ENCODE measurements at places on chromosomes 12 and 14.

GRCh38 chr14:75559045-75559444 is 19.4 kb upstream of the FLVCR2 start:
- DNase-seq = no peak

DNA sequence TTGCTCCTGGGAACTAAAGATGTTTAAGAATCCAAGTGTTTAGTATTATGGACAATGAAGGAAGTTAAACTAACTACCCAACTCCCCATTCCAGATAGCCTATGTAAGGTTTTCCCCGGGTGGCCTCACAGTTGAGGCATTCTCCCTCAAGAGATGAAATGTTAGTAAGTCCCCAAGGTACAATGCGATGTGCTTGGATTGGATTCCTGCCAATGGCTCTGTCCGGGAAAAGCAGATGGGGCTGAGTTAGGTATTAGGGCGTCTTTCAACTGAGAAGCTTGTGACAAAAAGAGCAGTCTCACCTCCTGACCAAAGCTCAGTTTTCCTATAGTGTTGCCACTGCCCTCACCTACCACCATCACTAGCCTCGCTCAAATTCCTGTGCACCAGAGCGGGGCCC is 64.8 kb upstream of the E2F7 start:
- no peak for DNase-seq

GRCh38 chr12:85530456-85530855 is 250.4 kb downstream of the ALX1 start:
- no peak for DNase-seq

- no peak for DNase-seq
Measured at GRCh38 chr12:49990273-49990672, 17.5 kb downstream of the AQP6 start.

DNA sequence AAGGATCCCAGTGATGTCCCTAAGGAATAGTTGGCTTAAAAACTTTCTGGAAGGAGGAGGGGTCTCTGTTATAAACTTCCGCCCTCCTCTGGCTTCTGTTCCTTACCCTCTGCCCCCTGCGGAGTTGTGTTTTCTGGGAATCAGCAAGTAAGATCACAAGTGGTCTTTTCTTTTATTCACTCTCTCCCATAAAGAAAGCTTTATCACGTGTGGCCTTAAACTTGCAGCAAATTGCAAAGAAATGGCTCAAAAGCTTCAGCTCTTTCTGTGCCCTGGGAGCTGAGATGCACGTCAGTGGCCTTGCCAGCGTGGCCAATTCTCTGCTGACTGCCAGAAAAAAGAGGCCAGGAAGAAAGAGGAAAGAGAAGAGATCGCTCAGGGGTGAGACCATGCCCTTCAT is at the start of gene SLCO1C1:
SLCO1C1 (plus strand) TSS at position 101 of the 400 bp plus-strand sequence. CDS start 4,245 bp downstream, outside the sequence.
- no peak for DNase-seq

GRCh38 chr12:121857322-121858246 is 1.1 kb downstream of the HPD start:
- DNase-seq = no peak

- no peak for DNase-seq
Measured at GRCh38 chr12:19978193-19978592, 390.1 kb upstream of the PDE3A start.

- DNase-seq = no peak
Measured at GRCh38 chr12:81021834-81022233, 56.0 kb upstream of the ACSS3 start.

- DNase-seq = no peak
Measured at GRCh38 chr14:54785778-54786770, 116.6 kb downstream of the GCH1 start.

DNA sequence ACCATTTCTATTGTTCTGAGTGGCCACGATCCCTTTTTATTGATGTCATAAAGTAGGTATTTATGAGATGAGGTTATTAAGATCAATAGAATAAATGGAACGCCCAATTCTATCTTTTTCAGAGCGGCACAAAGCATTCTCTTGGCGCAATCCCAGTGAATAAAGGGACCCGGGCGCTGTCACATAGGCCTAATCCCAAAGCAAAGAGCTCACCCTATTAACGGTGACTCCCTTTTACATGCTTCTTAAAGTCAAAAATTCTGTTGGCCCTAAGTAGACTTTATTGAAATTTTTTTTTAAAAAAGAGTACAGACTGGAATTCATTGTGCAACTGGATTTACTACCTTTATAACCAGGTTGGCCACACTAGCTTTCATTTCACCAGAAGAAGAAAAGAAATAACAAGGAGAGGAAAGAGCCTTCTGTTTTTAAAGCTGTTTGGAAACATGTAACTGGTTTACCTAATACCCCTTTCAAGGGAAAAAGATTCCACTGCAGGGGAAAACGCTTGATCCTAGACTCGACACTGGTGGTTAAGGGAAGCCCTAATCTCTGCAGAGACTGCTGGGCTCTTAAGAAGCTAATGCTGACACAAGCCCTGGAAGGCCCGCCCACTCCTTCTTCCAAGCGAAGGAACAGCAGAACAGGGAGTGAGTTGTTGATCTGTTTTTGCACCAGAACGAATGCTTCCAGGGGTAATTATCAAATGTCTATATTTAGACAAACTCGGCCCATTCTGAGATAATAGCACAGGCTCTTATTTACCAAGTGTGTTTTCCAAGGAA is 381.2 kb downstream of the BCL11B start:
- DNase-seq = no peak

DNA sequence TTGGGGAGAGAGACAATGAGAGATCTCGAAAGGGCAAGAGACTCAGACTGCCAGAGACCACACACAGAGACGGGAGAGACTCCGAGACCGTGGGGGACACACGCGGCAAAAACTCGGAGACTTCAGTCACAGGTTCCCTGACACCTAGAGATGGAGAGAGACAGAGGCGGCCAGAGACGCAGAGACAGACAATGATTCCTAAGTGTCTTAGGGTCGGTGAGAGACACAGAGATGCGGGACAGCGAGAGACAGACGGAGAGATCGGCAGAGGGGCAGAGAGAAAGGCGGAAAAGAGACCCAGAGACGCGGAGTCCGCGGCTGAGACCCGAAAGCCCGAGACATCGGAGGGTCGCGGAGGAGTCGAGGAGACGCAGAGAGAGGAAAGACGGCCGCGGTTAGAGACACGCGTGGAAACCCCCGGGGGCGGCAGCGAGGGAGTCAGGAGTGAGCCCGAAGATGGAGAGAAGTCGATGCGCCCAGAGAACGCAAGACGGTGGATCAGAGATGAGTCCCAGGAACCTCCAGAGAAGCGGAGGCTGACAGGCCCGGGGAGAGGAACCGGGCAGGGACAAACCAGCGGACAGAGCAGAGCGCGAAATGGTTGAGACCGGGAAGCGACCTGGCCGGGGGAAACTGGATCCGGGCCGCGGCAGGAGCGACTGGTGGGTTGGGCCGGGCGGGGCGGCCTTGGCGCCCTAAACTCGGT is 7.8 kb downstream of the LHX5 start:
- no peak for DNase-seq

DNA sequence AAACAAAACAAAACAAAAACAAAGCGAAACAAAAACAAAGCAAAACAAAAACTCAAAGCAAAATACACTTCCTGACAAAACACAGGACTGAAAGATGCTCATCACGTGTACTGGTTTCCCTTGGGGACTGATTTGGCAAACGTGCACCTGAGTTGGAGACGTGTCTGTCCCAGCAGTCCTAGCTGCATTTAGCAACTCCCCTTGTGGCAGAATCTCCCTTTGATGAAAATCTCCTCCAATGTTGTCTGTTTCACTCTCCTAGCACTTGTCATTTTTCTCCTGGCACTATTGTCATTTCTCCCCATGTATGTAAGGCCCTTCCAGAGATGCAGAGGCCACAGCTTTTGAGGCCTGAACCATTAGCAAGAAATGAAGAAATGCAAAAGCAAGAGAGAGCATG is 6.8 kb upstream of the SLC24A4 start:
- no peak for DNase-seq

- DNase-seq = no peak
Measured at GRCh38 chr14:52879958-52880357, 70.9 kb downstream of the FERMT2 start.

DNA sequence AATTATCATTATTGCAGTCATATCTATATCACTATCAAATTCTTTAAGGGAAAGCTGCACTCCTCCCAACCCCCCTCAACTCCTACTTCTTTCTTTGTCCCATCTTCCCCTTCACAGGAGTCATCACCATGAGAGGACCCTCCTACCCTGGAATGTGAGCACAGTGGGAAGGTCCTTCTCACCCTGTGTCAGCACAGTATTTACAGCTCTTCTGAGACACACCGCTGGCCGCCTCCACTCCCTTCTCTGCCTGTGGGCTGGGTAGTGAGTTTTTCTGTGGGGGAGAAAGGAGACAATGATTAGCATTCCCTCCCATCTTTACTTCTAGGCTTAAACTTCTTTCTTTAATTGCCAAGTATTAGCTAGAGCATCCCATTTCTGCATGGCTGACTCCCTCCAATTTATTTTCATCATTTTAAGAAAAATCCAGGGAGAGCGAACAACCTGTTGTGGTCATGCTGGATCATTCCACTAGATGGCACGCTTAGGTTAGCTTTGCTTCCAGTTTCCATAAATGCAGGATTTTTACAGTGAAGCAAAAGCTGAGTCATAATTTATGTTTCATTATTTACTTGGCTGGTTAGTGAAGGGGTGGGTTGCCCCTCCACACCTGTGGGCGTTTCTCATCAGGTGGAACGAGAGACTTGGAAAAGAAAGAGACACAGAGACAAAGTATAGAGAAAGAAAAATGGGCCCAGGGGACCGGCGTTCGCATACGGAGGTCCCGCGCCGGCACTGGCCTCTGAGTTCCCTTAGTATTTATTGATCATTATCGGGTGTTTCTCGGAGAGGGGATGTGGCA is 188.5 kb downstream of the ALX1 start:
- no peak for DNase-seq

DNA sequence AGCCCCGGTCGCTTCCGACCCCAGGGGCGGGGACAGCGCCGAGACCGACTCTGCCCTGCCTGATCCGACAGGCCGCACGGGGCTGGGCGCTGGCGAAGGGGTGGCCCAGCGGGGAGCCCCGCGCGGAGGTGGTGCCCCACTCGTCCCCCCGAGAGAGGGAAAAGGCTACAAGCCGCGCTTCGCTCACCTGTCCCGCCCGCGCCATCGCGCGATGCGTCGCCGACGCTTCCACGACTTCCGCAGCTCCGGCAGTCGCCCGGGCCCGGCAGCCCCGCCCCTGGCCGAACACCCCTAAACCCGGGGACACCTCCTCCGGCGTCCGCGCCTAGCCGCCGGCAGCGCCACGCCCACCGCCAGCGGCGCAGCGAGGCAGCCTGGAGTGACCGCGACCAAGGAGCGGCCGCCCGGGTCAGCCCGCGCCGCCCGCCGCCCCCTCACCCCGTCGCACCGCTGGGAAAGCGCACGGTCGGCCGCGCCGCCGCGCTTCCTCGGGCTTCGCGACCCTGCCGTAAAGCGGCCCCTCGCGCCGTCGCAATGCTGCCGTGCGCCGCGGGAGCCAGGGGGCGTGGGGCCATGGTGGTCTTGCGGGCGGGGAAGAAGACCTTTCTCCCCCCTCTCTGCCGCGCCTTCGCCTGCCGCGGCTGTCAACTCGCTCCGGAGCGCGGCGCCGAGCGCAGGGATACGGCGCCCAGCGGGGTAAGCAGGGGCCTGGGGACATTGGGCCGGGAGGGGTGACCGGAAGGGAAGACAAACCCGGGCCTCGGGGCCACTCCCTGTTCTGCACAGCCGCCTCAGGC is at the start of the genes BAG5 and COA8:
BAG5 (minus strand) TSS at position 229 of the 797 bp plus-strand sequence. CDS start 1,493 bp downstream, outside the sequence.
COA8 (plus strand) TSS at position 532 of the 797 bp plus-strand sequence; CDS start at position 574, 42 bp downstream.
- DNase-seq = peak; percentile 77

GRCh38 chr14:43313719-43314118 is 1193.4 kb downstream of the FSCB start:
- no peak for DNase-seq

DNA sequence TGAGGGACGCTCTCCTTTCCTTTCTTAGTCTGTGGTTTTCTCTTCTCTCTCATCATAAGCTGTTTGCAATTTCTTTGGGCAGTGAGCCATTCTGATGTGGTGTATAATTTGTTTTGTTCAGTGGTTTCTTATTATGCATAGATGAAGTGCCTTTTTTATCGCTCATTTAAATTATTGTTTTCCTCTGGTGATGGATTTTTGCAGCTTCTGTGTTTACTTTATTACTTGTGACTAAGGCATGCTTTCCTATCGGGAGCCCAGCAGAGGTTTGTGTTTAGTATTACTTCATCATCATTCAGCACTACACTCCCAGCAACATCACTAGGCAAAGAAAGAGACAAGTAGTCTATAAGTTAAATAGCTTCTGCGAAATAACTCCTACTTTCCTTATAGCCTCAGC is 586.6 kb upstream of the NOVA1 start:
- no peak for DNase-seq

All from T follicular helper cell (primary cell).